Cerebellum (tissue), 4 donors: ENCODE measurements at places on chromosomes 7 and 10. TPM values are rescaled to one million over a fixed set of nuclear protein-coding genes. Genes with fewer than 3 reads are reported as not detected.

Gene TAS2R4
- total RNA-seq: 13.2 TPM

Gene GIMAP5
- 3.8 TPM for total RNA-seq

Gene ZP3
- total RNA-seq: 0.45 TPM

GRCh38 chr7:150514748-150515222, at the start of gene GIMAP7:
Gene GIMAP7 (plus strand): TSS chr7:150514872. CDS start chr7:150519975, 5,103 bp downstream.
- DNase-seq: no peak

- no peak for DNase-seq
Measured at GRCh38 chr7:25659841-25660240, 431.6 kb upstream of the NPVF start.

GRCh38 chr10:21161647-21162046, 264.5 kb upstream of the NEBL start:
- DNase-seq: no peak

DNA sequence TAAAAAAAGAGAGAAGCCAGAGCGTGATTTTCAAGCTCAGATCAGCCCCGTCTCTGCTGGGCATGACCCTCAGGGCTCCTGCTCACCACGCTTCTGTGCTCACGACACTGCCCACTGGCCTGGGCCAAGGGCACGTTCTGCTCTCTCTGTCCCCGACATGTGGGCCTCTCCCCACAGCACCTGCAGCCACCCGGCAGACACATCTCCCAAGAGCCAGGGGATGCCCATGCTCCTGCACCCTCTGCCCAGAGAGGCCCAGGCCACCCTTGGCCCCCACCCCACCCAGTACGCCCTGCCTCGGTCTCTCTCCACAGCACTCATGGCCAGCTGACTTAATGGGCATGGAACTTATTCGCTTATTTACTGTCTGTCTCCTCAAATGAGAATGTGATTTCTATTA, 175.4 kb upstream of the RNF32 start:
- no peak for DNase-seq

DNA sequence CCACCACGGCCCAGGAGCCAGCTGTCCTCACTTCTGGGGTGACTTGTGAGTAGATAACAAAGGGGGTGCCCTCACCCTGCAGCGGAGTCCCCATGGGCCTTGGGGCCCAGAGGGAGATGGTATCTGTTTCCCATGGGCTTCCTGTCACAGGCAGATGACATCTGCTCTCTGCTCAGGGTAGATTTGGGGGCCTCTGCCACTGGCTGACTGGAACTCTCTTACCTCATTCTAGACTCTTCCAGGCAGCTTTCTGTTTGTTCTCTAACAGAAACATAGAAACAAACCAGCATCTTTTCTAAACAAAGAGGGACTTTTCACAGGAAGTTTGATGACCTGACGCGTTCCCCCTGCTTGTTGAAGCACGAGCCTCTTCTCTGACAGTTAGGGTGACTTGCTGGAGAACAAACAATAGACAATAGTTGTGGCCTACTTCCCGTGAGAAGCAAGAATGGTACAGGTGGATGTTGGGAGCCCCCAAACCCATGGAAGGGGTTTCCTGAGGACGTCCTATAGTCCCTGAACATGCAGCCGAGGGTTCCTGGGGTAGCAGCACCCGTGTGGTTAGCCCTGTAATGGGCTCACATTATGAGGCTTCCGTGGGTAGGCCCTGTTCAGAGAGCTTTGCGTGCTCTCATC, 61.6 kb downstream of the GRK5 start:
- no peak for DNase-seq
